ENCODE measurements at places on chromosomes 4 and X.

DNA sequence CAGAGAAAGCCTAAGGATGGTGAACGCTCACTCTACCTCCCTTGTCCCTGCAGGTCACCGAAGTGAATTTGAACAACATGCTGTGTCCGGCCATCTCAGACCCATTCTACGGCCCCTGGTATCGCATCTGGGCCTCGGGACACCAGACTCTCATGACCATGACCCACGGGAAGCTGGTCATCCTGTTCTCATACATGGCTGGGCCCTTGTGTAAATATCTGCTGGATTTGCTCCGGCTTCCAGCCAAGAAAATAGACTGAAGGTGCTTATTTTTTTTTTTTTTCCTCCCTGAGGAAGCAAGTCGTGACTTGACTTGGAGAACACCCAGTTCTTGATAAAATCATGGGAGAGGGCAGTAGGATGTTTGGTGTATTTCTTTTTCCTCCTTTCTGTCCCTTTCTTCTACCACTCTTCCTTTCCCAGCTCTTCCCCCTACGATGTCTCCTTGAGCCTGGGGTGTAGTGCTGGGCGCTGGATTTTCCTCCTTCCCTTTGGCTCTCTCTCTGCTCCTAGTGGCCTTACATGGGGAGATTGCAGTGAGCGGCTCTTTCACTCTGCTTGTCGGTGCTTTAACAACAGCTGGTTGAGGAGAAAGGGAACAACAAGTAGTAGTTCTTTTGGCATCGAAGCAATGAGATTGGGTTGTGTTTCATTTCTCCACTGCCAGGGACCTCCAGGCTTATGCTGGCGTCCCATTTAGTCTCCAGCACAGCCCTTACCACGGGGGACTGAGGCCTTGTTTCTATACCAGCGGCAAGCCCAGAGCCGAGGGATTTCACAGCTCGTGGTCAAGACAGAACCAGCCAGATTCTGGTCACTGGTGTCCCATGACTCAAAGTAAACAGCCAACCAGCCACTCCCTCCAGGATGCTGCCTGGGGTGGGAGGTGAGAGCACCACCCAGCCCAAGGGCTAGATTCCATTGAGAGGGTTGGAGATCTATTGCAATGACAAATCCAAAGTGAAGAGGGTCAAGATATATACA is 144.4 kb downstream of the AMMECR1 start:
- no peak for DNase-seq

DNA sequence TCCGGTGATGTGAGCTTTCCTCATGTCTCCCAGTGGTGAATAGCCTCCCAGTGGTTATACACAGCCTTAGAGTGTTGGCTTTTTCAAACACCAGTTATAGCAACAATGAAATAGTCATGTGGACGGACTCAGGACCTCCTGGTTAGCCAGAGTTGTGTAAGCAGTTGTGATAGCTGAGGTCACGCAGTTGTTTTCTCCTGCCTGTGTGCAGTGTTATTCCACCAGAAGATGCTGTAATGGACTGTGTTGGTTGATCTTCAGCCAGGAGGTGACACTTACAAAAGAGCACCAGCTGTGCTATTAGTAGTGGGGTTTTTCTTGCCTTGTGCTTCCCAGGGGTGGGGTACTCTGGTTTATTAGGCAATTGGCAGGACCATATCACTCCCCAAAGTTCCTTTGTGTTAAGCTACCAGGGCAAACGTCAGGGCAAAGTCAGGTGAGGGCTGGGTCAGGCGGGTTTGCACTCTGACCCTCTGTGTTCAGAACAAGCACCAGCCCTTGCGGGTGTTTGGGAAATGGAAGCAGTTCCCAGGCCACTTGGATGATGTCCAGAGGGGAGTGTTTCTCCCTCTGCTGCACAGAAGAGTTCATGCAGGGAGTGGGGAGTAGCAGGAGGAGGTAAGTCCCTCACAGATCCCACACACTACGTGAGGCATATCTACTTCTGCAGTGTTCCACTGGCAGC is 252.6 kb downstream of the TMEM47 start:
- no peak for DNase-seq

DNA sequence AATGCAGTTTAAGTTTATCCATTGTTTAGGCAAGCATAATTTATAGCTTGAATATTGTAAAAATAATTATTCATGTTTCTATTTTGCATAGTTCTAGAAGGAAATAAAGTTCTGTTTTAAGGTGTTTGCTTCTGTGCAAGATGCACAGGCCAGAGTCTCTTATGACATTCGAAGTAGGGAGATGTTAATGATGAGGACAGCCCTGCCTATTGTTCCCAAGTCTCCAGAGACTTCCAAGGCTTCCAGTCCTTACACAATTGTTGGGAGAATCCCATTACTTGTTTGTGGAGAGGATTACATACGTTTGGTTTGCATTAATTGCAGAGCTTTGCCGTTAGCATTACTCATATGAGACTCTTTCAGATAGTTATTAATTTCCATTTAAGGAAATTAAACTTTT is 96.2 kb upstream of the ANK2 start:
- DNase-seq: no peak

DNA sequence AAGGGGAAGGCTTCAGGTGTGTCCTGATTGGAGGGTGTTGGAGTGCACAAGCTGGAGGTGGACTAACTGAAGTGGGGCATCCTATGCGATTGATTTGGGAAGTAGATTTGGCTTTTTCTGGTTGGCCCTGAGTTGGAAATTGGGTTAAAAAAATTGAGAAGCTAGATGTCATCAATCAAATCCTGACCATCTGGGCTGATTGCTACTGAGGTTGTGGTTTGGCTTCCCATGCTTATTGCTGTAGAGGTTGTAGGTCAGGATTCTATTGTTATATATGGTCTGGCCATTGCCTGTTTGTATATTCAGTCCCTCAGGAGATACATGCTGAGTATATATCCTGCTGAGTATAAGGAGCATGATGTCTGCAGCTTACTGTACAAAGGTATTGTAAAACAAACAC is 7.7 kb upstream of the ZNF81 start:
- no peak for DNase-seq

- DNase-seq: no peak
Measured at GRCh38 chr4:153852501-153852900, 63.6 kb upstream of the SFRP2 start.

DNA sequence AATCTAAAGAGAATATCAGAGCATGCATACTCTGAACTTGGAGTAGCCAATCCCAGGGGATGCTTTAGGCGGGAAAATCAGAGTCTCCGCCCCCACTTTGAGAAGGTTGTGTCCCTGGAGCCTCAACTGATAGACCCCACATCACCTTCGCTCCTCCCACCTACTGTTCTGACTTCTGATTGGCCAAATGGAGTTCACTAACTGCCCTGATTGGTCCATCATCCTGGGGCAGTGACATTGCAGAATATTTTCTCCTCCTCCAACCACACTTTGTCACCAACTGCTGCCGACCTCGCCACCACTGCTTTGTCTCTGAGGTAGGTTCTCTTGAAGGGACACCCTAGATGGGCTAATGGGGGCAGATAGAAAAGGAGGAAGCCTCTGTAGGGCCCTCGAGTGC is 22.7 kb upstream of the SPACA5B start:
- no peak for DNase-seq

GRCh38 chrX:53280331-53281320 is 758 bp downstream of the IQSEC2 start:
- peak; percentile 59 for DNase-seq

DNA sequence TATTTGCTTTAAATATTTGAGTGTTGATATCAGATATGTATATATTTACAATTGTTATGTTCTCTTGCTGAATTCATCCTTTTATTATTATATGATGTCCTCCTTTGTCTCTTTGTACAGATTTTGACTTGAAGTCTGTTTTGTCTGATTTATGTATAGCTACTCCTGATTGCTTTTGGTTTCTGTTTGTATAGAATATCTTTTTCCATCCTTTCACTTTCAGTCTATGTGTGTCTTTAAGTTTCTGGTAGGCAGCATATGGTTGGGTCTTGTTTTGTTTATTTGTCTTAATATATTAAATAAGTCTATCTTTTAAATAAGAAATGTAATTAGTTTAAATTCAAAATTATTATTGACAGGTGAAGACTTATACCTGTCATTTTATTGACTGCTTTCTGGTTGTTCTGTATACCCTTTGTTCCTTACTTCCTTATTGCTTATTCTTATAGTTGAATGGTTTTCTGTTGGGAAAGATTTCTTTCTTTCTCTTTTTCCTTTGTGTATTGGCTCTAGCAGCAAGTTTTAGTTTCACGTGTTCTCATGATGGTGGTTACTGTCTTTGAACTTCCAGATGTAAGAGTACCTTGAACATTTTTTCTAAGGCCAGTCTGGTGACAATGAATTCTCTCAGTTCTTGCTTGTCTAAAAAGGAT is 31.1 kb downstream of the RAB28 start:
- no peak for DNase-seq

- DNase-seq: no peak
Measured at GRCh38 chrX:15214588-15214987, 55.3 kb downstream of the ASB9 start.

GRCh38 chr4:170374770-170375169 is 285.0 kb upstream of the AADAT start:
- DNase-seq: no peak

GRCh38 chr4:8025668-8026067 is 86.0 kb upstream of the AFAP1 start:
- DNase-seq: no peak

DNA sequence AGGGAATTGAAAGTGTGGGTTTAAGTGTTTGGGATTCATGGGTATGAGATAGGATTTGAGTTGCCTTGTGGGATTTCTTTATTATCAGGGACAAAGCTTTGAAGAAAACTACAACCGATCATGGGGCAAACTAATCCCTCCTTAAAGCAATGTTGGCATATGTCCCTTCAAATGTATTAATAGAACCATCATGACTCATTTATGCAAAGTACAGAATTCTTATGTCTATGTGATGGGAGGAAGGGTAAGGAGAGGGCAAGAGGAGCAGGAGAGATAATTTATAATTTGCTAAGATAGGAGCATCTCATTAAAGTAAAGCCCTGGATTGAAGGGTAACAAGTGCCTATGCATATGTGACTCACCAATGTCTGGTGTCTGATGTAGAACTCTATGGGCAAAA is 94.2 kb downstream of the PHEX start:
- no peak for DNase-seq

- peak; percentile 100 for DNase-seq
Measured at GRCh38 chr4:7067452-7068278, at the start of gene GRPEL1. Gene GRPEL1 (minus strand): TSS chr4:7068064. CDS start chr4:7068032, 32 bp downstream.

GRCh38 chrX:45801554-45801953 is 600.9 kb upstream of the DIPK2B start:
- no peak for DNase-seq

DNA sequence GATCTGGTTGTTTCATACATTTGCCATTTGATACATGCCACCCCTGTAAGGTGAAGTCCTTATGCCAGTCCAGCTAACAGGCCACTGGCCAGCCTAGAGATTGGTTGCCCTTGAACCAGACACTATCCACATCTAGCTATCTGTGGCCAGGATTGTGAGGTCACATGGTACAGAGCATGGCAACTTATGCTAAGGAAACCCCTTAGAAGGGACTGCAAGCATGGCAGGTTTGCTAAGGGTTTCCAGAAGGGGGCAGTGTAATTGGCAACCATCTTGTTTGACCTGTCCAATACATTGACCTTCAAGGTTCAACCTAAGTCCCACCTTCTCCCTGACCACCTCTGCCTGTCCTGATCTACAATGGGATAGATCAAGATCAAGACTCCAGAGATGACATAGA is 47.5 kb downstream of the SMC1A start:
- no peak for DNase-seq

DNA sequence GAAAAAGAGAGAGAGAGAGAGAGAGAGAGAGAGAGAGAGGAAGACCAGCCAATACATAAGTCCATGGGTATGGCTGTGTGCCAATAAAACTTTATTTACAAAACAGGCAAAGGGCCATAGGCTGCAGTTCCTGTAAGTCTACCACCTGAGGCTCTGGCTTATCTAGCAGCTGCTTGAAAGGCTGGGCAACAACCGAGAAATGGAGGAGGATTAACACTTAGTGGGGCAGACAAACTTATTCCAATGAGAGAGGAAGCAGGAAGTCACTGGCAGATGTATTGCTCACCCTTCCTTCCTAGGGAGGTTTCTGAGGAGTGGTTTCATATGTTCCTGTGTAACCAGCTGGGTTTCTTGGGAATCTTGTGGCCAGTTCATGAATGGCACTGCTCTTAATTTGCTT is 4.7 kb upstream of the GPR143 start:
- DNase-seq: no peak

GRCh38 chrX:145405012-145405411 is 157.7 kb downstream of the SPANXN1 start:
- no peak for DNase-seq

- no peak for DNase-seq
Measured at GRCh38 chr4:145414841-145415240, 66.8 kb upstream of the SMAD1 start.

- DNase-seq: no peak
Measured at GRCh38 chr4:147011411-147011810, 65.7 kb upstream of the TTC29 start.

DNA sequence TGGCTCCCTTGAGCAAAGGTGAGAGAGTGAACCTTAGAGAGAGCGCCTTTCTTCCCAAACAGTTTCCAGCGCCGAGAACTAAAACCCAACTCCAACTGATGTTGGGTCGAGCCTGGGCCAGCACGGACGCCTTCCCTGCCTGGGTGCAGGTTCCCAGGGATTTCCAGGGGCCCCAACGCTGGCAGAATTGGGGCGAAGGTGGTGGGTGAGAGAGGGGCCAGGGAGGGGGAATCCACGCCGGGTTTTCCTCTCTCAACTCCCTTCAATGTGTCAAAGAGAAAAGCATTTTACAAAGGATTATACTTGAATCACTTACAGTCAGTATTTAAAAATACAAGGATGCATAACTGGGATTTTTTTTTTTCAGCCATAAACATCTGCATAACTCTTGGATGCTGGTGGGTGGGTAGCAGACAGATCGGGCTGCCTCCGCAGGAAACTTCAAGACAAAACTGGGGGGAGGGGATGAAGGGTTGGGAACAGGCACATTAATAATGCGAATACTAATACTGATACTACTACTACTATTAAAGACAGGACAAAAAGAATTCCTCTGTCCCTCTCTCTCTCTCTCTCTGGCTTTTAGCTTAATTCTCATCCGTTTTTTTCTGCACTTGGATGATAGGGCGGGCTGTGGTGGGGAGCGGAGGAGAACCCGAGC is 1.3 kb upstream of the ARX start:
- DNase-seq: no peak

- DNase-seq: no peak
Measured at GRCh38 chr4:113078066-113078465, 28.6 kb downstream of the ANK2 start.

- DNase-seq: no peak
Measured at GRCh38 chrX:77453190-77453589, 6.0 kb downstream of the FGF16 start.

GRCh38 chr4:143025081-143025704 is 159.5 kb upstream of the USP38 start:
- no peak for DNase-seq

All from Peyer's patch (tissue), 4 donors.